ENCODE measurements at places on chromosomes 16 and 17.

- no peak for DNase-seq
Observed at GRCh38 chr17:81676906-81677305, 6.7 kb downstream of the ARL16 start.

GRCh38 chr16:88318521-88318920 lies 64.2 kb upstream of the ZNF469 start:
- no peak for DNase-seq

DNA sequence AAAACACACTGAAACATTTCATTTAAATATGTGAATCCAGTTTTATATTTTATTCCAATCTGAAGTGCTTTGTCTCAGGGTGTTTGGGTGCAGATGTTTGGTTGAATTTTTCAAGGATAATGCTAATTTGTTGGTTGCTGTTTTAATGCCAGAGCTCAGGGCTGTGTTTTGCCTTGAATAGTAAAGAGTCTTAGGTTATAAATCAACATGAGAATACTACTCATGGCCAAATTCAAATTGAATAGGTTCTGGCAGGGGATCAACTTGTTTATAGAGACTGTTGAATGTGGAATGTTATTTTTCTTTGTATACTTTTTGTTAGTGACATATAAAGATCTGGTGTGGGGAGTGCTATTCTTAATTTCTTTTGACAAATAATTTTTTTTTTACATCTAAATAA lies 18.8 kb downstream of the TOM1L1 start:
- no peak for DNase-seq

DNA sequence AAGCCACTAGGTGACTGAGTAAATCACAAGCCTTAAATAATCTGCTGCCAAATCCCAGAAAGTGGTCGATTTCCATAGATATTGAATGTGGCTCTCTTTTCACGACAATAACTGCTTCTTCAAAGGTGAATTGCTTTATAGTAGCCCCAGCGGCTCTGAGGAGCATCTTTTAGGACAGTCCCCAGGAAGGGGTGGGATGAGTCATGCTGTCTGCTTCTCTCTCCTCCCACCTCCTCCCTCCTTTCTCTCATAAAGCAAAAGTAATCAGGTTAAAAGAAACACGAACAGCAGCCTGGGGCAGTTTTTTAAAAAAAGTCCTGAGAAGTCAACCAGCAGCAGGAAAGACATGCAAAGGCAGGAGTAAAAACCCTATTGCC lies 1.8 kb downstream of the KIAA0513 start:
- no peak for DNase-seq

DNA sequence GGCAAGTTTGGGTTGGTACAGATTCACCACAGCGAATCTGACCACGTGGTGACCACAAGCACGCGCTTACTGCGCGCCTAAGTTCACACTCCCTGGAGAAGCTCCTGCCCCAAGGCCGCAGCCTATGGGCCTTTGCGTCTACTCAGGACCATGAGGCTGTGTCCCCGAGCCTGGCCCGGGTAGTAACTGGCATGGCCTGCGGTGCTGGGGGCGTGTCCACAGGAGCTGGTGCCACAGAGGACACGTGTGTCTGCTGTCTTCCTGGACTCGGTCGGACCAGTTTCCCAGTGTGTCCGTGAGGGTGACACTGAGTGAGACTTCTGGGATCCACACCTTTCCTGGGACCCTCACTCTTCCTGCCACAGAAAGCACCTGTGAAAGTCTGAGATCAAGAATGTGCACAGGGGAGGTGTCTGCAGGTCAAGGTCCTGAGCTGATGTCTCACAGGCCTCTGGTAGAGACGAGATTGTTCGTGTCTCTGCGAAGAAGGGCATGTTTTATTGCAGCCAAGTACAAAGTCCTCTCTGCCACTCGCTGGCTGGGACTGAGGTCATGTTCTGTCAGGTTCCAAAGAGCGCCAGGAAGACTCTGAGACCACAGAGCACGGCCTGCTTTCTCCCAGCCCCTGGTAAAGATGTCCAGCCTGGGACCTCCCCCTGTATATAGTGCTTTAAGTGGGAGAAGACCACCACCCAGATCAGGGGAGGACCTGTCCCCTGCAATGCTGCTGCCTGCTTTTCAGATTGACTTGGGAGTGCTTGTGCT lies 25.2 kb upstream of the CAPN15 start:
- DNase-seq, result no peak

- no peak for DNase-seq
Observed at GRCh38 chr16:79707876-79708275, 107.3 kb upstream of the MAF start.

GRCh38 chr16:12794486-12795387 lies 8.9 kb downstream of the CPPED1 start:
- DNase-seq, result no peak

- DNase-seq, result peak; percentile 43
Observed at GRCh38 chr16:89917773-89918452, 749 bp upstream of the MC1R start.

- DNase-seq, result peak; percentile 16
Observed at GRCh38 chr16:71722801-71723536, 1.5 kb downstream of the PHLPP2 start.

- no peak for DNase-seq
Observed at GRCh38 chr16:12557786-12558185, 245.9 kb downstream of the CPPED1 start.

GRCh38 chr17:19238167-19238505 lies 970 bp downstream of the EPN2 start:
- DNase-seq, result no peak

- DNase-seq, result no peak
Observed at GRCh38 chr16:65782611-65783600, 583.6 kb upstream of the CDH5 start.

GRCh38 chr17:46154151-46154816 lies 38.9 kb downstream of the KANSL1 start:
- DNase-seq, result no peak

DNA sequence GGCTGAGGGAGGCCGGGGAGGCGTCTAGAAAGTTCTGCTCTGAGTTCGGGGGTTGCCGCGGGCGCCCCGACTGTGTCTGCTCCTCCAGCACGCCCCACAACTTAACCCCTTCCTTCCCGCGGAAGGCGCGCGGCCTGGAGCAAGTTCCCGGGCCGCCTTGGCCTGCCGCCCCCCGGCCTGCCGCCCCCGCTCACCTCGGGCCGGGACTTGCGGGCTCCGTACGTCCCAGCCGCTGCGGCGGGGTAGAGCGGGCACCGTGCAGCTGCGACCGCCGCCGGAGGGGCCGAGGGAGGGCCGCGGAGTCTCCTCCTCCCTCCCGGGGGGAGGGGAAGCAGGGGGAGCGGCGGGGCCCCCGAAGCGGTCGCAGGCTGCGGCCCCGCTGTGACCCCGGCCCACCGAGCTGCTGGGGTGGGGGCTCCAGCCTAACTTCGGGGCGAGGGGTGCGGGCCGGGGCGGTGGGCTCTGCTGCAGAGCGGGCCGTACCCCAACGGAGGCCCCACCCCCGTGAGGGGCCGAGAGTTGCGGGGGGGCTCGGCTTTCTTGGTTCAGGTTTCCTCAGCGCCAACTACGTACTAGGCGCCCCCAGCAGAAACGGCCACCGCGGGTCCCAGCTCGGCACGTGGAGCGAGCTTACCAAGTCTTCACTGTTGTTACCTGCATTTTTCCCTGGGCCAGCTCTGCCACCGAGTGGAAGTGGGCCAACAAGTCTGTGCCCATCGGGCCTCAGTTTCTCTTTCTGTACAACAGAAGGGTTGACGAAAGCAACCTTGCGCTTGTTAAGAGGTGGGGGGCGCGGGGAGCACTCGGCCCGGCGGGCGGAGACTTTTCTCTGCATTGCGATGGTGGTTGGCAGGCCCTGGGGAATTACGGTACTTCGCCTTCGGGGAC lies at the start of gene CCDC102A:
Gene CCDC102A, minus strand, starts transcription at position 266 of the 888 bp plus-strand sequence. CDS start 7,394 bp downstream, outside the sequence.
- no peak for DNase-seq

GRCh38 chr17:65545705-65546523 lies 15.5 kb downstream of the AXIN2 start:
- no peak for DNase-seq

Data from stimulated activated CD8-positive, alpha-beta memory T cell treated with anti-CD3 and anti-CD28 coated beads, Interleukin-15, amount 100 ng/mL, for 24 hours (primary cell).